ENCODE measurements at places on chromosomes 2 and 18.

- no peak for DNase-seq
These were observed 59.6 kb downstream of the KCTD18 start for GRCh38 chr2:200450288-200450687.

DNA sequence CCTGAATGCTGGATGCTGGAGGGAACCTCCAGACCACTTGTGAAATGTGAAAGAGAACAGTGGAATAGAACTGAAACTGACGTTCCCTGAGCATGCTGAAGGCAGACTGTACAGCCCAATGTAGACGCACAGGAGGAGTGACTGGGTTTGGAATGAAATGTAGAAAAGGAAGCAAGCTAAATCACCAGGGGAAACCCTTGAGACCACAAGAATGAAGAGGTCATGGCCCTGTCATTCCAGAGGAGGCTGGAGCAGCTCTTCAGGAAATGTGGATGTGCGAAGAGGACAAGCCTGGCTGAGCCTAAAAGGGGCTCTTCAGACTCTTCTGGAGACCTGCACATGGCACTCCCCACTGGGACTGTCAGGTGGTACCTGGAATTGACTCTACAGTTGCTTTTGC, 118.5 kb upstream of the ALPP start:
- DNase-seq, result no peak

DNA sequence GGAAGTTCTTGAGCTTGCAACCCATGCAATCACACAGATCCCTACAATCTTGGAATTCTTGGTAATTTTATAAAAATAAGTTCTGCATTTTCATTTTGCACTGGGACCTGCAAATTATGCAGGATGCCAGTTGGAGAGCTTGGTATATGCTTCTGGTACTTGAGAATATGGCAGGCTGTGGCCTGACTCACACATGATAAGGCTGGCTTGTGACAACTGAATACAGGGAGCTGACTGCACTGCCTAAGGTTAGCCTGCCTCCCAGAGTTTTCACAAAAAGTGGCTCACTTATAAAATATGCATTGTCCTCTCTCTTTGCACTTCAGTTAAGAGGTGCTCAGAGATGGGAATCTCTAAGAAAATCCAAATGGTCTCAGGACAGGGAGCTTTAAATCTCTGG, 265.5 kb upstream of the KCNJ3 start:
- DNase-seq, result no peak

DNA sequence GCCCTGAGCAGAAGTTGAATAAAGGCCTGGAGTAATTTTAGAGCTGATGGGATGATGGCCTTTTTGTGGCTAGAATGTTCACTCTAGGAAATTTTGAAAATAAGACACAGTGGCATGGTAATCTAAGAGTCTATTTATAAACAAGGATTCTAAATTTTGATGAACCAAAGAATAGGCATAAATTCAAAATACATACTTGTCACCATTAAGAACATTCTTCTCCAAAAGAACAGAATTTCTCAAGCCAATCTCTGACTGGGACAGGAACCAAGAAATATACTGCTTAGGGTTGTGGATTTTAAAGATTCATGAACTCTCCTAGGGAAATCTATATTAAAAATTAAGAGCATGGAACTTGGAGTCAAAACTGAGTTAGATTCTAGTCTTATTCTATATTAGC, 98.2 kb upstream of the SETBP1 start:
- no peak for DNase-seq

GRCh38 chr18:9925369-9925768, 11.6 kb downstream of the VAPA start:
- DNase-seq, result no peak

DNA sequence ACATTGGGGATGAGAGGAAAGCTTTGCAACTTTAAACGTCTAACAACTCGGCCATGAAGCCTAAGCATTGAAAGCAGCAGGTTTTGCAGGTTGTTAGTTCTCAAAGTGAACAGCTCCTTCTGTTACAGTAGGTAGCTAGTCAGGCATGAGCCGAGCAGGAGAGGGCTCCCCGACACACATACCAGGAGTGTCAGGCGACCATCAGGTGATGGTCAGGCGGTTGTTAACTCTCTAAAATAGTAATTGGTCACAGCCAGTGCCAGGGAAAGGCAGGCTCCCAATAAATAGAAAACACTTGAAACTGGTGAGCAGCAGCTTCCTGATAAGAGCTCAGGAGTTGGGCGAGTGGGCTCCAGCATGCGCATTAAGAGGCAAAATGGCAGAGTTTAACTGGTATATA, 53.5 kb upstream of the DAPL1 start:
- DNase-seq, result no peak

DNA sequence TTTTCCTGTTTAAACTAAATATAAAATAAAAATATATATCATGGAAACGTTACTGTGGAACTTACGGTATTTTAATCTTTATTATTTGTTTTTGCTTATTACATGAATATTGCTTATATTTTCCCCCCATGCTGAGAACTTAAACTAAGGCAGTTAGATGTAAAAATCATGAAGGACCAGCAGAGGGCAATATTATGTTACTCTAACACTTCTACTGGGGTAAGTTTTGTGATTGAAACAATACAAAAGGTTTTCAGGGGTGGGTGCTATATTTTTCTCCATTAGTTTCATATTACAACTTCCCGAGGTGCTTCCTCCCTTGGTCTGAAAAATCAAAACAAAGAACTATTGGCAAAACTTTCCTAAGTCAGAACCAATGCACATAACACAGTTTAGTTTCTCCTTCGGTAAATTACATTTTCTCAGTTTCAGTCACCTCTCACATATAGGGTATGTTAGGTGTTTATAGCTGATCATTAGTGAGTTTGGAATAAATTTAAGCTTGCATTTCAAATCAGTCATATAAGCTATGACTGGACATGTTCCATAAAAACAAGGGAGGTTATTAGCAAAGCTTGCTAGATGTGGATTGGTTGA, 54.8 kb downstream of the ZNF407 start:
- DNase-seq, result peak; percentile 34

- DNase-seq, result no peak
These were observed 82.8 kb downstream of the TEX51 start for GRCh38 chr2:126981476-126981875.

- DNase-seq, result no peak
These were observed 215.0 kb downstream of the MYCN start for GRCh38 chr2:16155366-16155765.

GRCh38 chr18:8773980-8774379, 68.6 kb downstream of the MTCL1 start:
- DNase-seq, result no peak

- no peak for DNase-seq
These were observed 25.8 kb downstream of the GCKR start for GRCh38 chr2:27522400-27522945.

- no peak for DNase-seq
These were observed 83.2 kb upstream of the EPC2 start for GRCh38 chr2:148561389-148561788.

GRCh38 chr2:74548285-74548899, 5.3 kb downstream of the LOXL3 start:
- no peak for DNase-seq

- DNase-seq, result no peak
These were observed 2.8 kb upstream of the OTOS start for GRCh38 chr2:240143276-240143675.

DNA sequence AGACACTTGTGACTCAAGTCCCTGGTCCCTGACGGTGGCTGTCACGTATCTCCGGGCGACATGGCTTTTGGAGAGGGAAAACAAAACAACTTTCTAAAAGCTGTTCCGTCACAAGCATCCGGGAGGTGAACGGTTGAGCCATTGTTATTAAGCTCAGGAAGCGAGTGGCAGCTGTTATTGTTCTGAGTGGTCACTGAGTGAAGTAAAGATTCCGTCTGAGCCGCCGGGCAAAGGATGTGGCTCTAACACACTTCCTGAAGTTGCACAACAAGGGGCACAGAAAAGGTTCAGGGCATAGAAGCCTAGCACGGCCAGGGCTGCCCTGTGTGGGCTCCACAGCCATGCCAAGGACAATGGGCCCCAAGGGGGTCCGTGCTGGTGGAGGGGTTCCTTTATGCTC, 24.3 kb downstream of the INPP5D start:
- no peak for DNase-seq

GRCh38 chr2:178450524-178450773, 526 bp downstream of the PRKRA start:
- peak; percentile 79 for DNase-seq

- DNase-seq, result no peak
These were observed 290.9 kb upstream of the SIX2 start for GRCh38 chr2:45300026-45300750.
